ENCODE measurements at places on chromosomes 2 and 18. TPM values are rescaled to one million over a fixed set of nuclear protein-coding genes. Genes with fewer than 3 reads are reported as not detected.

UBE2F gene
- total RNA-seq, result 52.8 TPM

RPRM gene
- total RNA-seq, result 2.1 TPM

CARF gene
- 13.7 TPM for total RNA-seq

CCNT2 gene
- total RNA-seq, result 27.7 TPM

CCDC68 gene
- total RNA-seq, result 13.0 TPM

AFF3 gene
- 5.2 TPM for total RNA-seq

NRBP1 gene
- 127 TPM for total RNA-seq

HOXD12 gene
- 17.9 TPM for total RNA-seq

GRCh38 chr2:9003366-9003615 is 193 bp downstream of the MBOAT2 start:
- no peak overlapping the region for H3K27ac ChIP-seq
- H3K4me1 ChIP-seq, result no peaks in the 10 kb centered on the region
- no peaks in the 10 kb centered on the region for H3K27me3 ChIP-seq
- peak overlapping the region; percentile 90 for H3K4me3 ChIP-seq
- DNase-seq, result no peak

DNA sequence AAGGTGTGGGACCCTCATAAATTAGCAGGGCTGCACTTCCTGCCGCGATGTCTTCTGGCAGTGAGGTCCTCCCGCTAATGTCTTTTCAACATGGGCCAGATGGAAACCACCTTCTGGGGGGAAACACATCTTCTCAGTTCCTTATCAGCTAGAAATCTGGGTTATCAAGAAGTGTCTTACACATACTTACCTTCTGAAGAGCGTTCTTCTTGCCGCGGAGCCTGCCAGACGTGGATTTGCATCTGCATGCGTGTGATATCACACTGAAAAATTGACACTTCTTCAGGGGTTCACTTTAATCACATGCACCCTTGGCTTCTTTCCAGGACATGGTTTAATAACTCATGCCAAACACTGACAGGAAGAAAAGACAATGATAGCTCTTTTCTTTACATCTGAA is 163.5 kb upstream of the SOX11 start:
- no peak for DNase-seq
- no peaks in the 10 kb centered on the region for H3K36me3 ChIP-seq
- H3K27me3 ChIP-seq, result no peaks in the 10 kb centered on the region
- no peaks in the 10 kb centered on the region for H3K4me1 ChIP-seq

- H3K36me3 ChIP-seq, result no peaks in the 10 kb centered on the region
- peak within 1 kb of the TSS; percentile 58 for H3K4me3 ChIP-seq
Measured at GRCh38 chr2:287911-288757, at the start of gene ALKAL2. Gene ALKAL2 (minus strand): TSS chr2:288091. CDS start chr2:287835, 256 bp downstream.

- no peak overlapping the region for H3K27ac ChIP-seq
- no peaks in the 10 kb centered on the region for H3K27me3 ChIP-seq
- no peak overlapping the region for H3K4me3 ChIP-seq
- H3K36me3 ChIP-seq, result no peaks in the 10 kb centered on the region
- H3K4me1 ChIP-seq, result no peaks in the 10 kb centered on the region
Measured at GRCh38 chr2:81672516-81672915, 1368.0 kb upstream of the LRRTM1 start.

GRCh38 chr2:42048299-42049220 is 739 bp downstream of the PKDCC start:
- no peaks in the 10 kb centered on the region for H3K36me3 ChIP-seq
- DNase-seq, result no peak
- H3K4me3 ChIP-seq, result peak overlapping the region; percentile 55
- no peaks in the 10 kb centered on the region for H3K27me3 ChIP-seq
- peaks cover 39% of the 10 kb centered on the region for H3K4me1 ChIP-seq

GRCh38 chr18:36176711-36177110 is 10.6 kb upstream of the MOCOS start:
- H3K4me1 ChIP-seq, result peaks cover 11% of the 10 kb centered on the region
- no peaks in the 10 kb centered on the region for H3K27me3 ChIP-seq
- H3K4me3 ChIP-seq, result no peak overlapping the region
- H3K27ac ChIP-seq, result peak overlapping the region; percentile 91

DNA sequence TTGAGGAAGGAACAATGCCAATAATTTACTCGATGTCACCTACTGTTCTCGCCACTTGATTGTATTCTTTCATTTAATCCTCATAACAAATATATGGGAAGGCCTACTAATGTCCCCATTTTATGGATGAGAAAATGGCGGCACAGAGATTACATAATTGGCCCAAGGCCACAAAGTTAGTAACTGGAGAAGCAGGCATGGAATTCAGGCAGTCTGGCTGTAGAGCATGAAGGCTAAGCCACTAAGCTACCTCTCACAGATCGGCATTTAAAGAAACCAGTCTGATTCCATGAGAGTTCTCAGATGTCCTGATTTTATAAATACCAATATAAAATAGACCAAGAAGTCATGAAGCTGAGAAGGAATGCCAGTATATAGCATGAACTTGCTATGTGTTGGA is 121.8 kb upstream of the EPAS1 start:
- no peaks in the 10 kb centered on the region for H3K36me3 ChIP-seq
- H3K27me3 ChIP-seq, result no peaks in the 10 kb centered on the region
- DNase-seq, result no peak
- no peak overlapping the region for H3K4me3 ChIP-seq
- H3K27ac ChIP-seq, result no peak overlapping the region

DNA sequence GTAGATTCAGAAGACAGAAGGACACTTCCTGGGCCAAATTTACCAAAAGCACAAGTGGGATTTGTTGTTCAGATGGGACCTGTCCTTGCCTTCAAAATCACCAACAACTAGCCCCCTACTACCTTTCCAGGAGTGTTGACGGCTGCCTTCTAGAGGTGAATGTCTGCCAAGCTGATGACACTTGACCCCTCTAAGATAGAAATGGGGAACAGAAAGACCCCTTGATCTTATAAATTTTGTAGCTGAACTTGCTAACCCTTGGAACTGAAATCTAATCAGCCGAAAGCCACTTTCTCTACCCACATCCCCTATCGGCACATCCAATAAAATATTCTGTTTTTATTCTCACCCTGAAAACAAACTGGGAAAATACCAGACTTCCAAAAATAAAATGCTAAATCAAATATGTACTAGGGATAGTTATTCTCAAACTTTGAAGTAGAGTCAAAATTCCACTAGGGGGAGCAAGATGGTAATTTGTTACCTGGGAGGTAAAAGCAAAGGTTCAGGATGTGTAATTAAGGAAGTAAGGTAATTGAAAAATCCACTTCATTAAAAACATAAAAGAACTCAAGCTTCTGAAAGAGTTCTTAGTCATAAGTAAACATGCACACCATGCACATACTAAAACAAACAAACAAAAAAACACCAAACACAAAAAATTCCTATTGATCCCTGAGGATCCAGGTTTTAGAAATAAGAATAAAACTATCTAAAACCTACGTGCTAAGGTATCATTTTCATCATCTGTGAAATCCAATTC is 119.2 kb downstream of the ANKRD44 start:
- H3K4me3 ChIP-seq, result no peak overlapping the region
- peak; percentile 70 for DNase-seq
- H3K36me3 ChIP-seq, result no peaks in the 10 kb centered on the region
- H3K27ac ChIP-seq, result no peak overlapping the region

DNA sequence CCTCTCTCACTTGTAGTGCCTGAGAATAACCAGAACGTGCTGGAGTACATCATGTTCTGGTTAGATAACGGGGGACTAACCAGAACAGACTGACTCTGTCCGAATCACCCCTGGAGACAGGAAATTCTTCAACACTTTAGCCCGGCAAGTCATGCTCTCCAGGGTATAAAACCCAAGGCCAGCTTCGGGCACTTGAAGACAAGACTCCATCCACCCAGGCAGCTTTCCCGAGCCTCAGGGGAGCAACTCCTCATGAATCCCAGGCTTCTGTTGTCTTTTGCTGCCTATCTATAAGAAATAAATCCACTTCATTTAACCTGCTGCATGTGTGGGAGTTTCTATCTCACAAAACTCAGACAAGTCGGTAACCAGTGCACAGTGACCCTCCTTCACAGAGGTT is 99.6 kb downstream of the KCNF1 start:
- no peaks in the 10 kb centered on the region for H3K4me1 ChIP-seq
- no peak for DNase-seq
- H3K27me3 ChIP-seq, result peaks cover 5% of the 10 kb centered on the region
- H3K4me3 ChIP-seq, result no peak overlapping the region
- no peak overlapping the region for H3K27ac ChIP-seq

DNA sequence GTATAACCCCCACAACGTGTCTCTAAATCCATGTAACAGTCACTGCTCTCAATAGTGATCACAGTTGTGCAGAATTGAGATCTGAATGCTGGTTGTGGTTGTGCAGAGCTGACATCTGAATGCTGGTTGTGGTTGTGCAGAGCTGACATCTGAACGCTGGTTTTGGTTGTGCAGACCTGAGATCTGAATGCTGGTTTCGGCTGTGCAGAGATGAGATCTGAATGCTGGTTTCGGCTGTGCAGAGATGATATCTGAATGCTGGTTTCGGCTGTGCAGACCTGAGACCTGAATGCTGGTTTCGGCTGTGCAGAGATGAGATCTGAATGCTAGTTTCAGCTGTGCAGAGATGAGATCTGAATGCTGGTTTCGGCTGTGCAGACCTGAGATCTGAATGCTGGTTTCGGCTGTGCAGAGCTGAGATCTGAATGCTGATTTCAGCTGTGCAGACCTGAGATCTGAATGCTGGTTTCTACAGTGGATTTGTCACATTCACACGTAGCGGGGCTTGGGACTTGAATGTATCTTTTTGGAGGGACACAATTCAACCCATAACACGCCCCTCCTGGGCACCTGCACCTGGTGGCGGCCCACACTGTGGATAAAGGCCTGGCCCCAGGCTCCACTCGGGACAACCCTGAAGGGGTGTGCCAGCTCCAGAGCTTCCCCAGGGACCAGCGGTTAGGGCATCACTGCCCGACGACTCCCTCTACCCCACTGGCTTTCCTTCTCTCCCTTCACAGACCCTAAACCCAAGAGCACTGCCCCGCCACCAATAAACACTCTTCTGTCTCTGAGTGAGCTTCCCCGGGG is 51.1 kb upstream of the SLC66A3 start:
- no peaks in the 10 kb centered on the region for H3K4me1 ChIP-seq
- H3K4me3 ChIP-seq, result no peak overlapping the region
- H3K27ac ChIP-seq, result no peak overlapping the region

DNA sequence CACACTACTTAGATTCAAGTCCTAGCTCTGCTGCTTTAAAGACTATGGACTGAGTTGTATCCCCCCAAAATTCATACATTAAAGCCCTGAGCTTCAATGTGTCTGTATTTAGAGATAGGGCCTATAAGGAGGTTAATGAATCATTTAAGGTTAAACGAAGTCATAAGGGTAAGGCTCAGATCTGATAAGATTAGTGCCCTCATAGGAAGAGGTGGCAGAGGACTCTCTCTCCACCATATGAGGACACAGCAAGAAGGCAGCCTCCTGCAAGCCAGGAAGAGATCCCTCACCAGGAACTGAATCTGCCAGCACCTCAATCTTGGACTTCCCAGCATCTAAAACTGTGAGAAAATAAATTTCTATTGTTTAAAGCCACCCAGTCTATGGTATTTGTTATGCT is 3.1 kb upstream of the CYTIP start:
- H3K4me1 ChIP-seq, result no peaks in the 10 kb centered on the region
- no peak for DNase-seq
- no peaks in the 10 kb centered on the region for H3K36me3 ChIP-seq
- H3K4me3 ChIP-seq, result no peak overlapping the region
- H3K27me3 ChIP-seq, result no peaks in the 10 kb centered on the region
- no peak overlapping the region for H3K27ac ChIP-seq

DNA sequence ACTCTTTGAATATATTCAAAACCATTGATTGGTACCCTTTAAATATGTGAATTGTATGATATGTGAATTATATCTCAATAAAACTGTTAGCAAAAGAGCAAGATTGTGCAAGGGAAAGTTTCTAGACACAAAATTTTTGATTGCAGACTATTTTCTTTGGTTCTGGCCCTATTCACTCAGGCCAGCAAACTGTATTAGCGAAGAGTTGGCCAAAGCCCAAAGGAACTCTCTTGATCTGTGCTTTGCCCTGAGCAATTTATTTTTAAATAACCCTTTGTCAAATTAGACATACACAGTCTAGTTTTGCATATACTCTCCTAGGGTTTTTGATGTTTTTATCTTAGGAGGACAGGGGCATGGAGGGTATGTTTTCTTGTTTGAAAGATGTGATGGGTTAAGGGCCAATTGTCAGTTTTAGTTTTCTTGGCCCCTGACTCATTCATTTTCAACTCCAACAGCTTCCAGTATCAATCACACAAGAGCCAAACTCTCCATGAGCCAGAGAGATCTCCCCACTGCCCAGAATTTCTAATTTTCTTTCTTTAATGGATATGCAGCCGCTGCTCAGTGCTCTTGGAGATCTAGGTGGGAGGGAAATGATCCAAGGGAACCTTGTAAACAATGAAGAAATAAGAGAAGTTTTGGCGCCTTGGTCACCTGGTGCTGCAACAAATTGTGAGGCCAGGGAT is 231.5 kb downstream of the SRBD1 start:
- DNase-seq, result no peak
- H3K36me3 ChIP-seq, result no peaks in the 10 kb centered on the region
- no peak overlapping the region for H3K4me3 ChIP-seq
- no peaks in the 10 kb centered on the region for H3K27me3 ChIP-seq
- no peaks in the 10 kb centered on the region for H3K4me1 ChIP-seq

GRCh38 chr2:191014653-191015020 is 666 bp upstream of the STAT1 start:
- peak overlapping the region; percentile 9 for H3K4me3 ChIP-seq
- H3K36me3 ChIP-seq, result no peaks in the 10 kb centered on the region
- peak overlapping the region; percentile 91 for H3K27ac ChIP-seq
- no peak for DNase-seq
- peaks cover 17% of the 10 kb centered on the region for H3K4me1 ChIP-seq
- H3K27me3 ChIP-seq, result no peaks in the 10 kb centered on the region

DNA sequence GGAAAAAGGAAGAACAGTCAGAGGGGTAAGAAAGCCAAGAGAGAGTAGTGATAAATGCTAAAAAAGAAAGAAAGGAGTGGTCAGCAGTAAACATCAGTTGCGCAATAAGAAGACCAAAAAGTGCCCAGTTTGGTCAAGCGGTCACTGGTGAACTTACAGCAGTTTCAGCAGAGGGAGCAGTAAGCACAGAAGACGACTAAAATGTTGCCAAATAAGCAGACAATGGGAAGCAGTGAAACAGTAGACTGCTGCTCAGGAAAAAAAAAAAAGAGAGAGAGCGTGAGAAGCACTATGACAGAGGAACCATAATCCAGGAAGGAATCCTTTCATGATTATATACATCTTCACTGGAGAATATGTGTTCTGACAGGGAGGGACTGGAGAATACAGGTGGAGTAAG is 45.8 kb downstream of the DNAJC10 start:
- no peak overlapping the region for H3K27ac ChIP-seq
- DNase-seq, result no peak
- no peaks in the 10 kb centered on the region for H3K27me3 ChIP-seq
- H3K4me3 ChIP-seq, result no peak overlapping the region
- no peaks in the 10 kb centered on the region for H3K36me3 ChIP-seq
- no peaks in the 10 kb centered on the region for H3K4me1 ChIP-seq

DNA sequence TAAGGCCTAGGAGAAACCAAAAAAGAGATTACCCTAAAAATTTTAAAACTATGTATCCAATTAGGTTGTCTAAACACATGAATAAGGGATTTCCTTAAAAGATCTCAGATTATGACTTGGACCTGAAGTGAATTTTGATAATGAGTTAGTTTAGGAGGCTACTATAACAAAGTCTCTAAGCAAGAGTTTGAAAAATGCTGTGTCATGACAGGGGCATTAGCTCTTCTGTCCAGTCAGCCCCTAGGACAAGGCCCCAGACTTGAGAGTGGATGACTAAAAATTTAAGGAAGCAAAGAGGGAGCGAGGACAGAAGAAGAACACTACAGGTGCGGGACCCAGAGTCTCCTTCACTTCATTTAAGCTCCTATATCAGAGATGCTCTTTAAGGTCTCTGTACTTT is 135.9 kb downstream of the DTNB start:
- no peaks in the 10 kb centered on the region for H3K4me1 ChIP-seq
- DNase-seq, result no peak
- no peaks in the 10 kb centered on the region for H3K36me3 ChIP-seq
- no peaks in the 10 kb centered on the region for H3K27me3 ChIP-seq
- H3K27ac ChIP-seq, result no peak overlapping the region

All from hepatocyte (in vitro differentiated cells).